ENCODE measurements at places on chromosomes 2 and 18.

GRCh38 chr2:241909769-241910168 lies 40.2 kb downstream of the RTP5 start:
- DNase-seq: no peak

DNA sequence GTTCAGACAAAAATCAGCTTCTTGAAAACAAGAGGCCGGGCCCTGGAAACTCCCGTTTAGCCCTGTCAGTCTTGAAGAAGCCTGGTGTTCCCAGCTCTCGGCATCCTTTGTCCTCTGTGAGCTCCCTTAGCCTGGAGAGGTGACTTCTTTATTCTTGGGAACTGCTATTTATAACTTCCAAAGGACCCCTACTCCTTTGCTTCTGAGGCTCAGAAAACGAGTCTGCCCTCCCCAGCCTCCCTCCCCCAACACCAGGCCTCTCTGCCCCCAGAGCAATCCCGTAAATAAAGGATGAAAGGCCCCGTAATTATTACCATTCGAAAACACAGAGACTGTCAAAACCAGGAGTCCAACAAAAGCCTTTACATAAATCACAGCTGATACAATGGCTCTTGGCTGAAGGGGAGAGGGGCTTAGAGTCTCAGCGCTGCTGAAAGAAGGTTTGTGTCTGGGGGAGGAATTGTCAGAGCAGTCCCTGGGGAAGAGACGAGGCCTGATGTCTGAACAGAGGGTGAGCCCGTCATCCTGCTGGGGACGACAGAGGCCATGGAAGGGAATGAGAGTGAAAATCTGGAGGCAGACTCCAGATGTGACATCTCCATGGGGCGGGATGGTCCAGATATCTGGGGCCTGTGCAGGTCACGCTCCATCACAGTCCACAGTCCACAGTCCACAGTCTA lies 283.0 kb downstream of the MYCN start:
- DNase-seq: no peak

DNA sequence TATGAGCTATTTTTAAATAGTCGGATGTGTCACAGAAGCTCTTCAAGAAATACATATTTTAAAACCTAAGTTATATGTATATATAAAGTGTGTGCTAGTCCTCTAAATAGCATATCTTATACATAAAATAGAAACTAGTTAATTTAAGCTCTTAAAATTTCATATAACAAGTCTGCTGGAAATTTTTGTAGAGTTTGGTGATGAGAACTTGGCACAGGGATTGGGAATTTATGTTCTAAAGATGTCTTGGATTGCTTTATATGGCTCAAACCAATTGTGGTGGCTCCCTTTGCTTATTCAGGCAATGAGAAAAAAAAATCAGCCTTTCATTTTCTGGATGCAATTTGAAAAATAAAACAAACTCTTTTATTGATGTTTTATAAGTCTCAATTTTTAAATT lies 142.8 kb upstream of the KCNJ3 start:
- DNase-seq: no peak

DNA sequence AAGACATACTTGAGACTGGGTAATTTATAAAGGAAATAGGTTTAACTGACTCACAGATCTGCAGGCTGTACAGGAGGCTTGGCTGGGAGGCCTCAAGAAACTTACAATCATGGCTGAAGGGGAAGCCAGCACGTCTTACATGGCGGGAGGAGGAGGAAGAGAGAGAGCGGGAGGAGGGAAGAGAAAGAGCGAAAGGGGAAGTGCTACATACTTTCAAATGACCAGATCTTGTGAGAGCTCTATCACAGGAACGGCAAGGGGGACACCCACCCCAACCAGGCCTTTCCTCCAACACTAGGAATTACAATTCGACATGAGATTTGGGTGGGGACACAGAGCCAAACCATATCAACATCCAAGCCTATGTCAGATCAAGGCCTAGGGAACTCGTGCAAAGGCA lies 24.2 kb downstream of the MYL12B start:
- no peak for DNase-seq

DNA sequence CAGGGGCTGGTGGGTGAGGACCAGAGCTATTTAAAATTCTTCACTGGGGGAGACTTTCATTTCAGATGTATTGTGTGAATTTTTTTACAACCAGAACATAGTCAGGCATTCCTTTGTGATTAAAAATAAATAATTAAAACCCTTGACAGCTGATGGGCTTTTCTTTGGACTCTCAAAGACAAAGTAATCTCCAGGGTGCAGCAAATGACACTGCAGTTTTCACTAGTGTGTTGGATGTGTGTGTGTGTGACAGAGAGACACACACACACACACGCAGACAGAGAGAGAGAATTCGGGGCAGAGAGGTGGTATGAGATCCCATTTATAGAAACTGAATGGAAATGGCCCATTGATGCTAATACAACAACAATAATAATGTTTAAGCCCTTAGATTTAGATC lies 10.3 kb upstream of the GALNT14 start:
- no peak for DNase-seq
